CD4-positive, alpha-beta T cell treated with Interleukin-2 at 100 ng/mL for 4 hours (primary cell): ENCODE measurements at places on chromosomes 3 and 15.

- no peak for DNase-seq
These were observed 136.2 kb upstream of the EIF1B start for GRCh38 chr3:40173227-40173721.

- DNase-seq = no peak
These were observed 211.3 kb downstream of the KLF13 start for GRCh38 chr15:31537770-31538592.

DNA sequence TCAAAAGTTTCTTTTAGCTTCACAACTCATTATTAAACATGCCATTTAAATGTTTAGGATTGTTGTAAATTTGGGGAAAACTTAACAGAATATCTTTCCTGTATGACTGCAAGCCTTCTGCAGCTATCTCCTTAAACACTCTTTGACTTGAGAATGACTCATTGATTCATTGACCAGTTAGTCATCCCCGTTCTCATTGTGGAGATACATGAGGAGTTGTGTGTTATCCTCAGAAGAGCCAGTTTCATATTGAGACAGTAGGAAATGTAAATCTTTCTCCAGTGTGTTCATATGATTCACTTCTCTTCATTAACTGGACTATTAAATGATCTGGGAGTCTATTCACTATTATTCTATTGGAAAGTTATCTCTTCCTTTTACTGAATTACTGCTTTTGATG, 83.0 kb downstream of the CRYGS start:
- DNase-seq = no peak

- no peak for DNase-seq
These were observed 90.6 kb downstream of the ABI3BP start for GRCh38 chr3:100902572-100902971.

DNA sequence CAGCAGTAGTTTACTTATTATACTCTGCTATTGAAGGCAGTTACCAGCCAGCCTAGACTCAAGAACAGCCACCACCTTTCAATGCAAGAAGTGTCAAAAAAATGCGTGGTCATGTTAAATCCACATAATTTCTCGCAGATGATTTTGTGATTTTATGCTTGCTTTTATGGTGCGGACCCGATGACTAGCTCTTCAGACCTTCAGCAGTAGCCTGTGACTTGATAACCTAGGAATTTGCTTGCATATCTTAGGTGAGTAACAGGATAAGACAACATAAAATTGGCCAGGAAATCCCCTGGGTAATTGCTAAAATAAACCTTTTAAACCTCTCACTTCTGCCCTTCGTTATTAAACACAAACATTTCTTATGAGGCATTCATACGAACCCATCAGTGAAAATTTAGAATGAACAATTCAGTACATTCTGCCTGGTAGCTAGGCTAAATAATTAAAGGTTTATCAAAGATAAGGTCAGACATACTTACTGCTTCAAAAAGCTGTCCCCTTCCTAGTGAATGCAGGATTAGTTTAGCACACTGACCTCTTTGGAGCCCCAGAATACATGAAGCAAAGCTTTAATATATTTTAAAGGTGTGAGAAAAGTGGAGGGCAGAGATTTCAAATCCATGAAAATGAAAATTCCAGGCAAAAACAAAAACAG, 798.8 kb downstream of the OTOL1 start:
- DNase-seq = no peak
